Right hindlimb (tissue), 1 donor: ENCODE measurements at places on chromosomes 2 and 18.

DNA sequence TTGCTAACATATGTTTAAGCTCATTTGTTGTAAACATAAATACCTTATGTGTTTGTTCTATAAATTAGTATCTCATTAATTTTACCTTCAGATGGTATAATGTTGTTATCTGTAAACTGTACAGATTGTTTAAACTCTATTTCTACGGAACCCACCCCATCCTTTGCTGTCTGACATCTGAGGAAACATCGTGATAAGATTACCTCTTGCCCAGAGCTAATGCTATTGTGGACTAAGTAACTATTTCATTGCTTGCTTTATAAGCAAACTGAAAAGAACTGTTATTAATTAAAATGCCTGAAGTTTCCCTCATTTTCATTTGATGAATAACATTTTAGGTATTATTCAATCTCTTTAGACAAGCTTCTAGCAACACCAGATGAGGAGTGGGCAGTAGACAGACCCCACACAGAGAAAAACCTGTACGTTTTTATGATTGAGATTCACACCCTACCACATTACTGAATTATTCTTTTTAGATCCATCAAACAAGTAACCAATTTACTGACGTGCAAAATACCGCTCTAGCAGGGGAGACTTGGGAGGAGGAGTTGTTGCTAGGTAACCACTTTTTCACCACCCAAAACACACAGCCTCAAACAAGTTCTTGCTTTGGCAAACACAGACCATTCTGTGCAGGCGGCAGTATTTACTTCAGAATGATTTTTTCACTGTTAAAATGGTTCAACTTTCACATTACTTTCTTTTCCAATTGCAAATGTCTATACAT lies 1.9 kb upstream of the SYT4 start:
- no peak for DNase-seq

DNA sequence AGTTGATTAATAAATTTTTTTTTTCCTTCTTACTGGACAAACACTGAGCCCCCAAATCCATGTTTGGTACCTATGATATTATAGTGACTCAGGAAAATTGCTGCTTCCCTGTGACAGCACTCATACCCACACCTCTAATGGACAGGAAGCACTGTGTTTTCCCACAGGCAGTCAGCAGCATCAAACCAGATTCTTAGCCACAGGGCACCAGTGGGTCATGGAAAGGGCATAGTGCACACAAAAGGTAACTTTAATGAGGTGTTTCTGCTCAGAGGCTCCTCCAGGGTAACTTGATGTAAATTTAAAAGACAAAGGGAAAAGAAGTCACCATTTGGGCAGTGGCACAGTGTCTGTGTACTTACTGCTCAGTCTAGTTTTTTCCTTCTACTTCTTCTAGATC lies 34.1 kb downstream of the SERPINB11 start:
- no peak for DNase-seq

- no peak for DNase-seq
These were observed 464.1 kb downstream of the PLCL1 start for GRCh38 chr2:198268519-198268918.

GRCh38 chr2:6674381-6674780 lies 191.3 kb downstream of the CMPK2 start:
- no peak for DNase-seq

- no peak for DNase-seq
These were observed 464.5 kb upstream of the CHST9 start for GRCh38 chr18:27649621-27650020.

DNA sequence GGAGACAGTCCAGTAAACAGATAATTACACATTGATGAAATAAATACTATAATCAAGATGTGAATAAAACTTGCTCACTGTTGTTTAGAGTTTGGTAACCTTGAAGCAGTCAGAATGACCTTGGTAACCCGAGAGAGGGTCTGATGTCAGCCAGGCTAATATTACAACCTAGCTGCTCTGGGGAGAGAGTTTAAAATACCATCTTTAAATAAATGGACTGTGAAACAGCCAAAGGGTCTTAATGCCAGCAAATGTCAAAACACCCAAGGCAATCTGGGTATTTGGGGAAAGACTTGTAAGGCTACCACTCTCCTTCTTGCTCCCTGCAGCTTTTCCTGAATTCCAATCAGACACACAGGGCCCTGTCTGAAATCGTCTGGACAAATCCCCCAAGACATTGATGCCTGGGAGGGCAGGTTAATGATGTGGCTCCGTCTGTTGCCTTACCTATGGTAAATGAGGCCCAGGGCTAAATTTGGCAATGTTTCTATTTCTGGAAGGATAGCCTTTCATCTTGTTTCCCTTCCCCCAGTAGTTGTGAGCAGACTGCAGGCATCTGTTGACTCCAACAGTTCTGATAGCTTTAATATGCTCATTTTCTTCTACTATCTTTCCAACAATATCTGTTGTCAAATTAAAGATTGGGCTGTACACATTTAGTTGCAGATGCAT lies 43.0 kb upstream of the ITGB6 start:
- no peak for DNase-seq

- DNase-seq, result peak; percentile 17
These were observed 3.4 kb downstream of the HS6ST1 start for GRCh38 chr2:128315122-128315828.

DNA sequence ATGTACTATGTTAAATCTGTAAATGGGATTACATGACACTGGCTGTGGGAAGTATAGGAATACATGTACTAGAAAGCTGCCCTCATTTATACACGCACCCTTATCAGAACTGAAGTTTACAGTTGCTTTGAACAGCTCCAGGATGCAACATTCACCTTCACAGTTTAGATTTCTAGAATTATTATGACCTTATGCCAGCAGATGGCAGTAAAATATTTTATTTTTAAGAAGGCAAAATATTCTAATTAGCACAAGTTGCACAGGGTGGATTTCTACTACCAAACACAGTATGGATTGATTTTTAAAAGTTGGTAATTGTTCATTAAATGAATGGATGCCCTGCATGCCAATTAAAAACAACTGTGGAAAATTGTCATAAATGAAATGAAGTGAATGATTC lies 670.4 kb downstream of the KCNJ3 start:
- DNase-seq, result no peak

GRCh38 chr18:13107074-13107473 lies 111.5 kb upstream of the LDLRAD4 start:
- no peak for DNase-seq

DNA sequence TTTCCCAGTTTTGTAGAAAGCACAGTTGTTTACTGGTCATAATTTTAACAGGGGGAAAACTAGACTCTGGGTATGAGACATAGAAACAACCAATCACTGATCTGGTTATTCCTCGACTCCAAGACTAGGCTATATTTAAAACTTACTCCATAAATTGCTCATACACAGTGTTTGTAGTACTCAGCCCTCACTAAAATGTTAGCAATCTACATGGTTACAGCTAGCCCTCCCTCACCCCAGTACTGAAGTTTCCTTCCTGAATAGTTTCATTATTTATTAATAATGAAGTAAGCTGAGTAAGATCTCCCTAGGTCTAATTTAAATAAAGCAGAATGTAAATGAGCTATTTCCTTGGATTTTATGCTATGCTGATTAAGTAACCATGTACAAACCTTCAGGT lies 275.1 kb downstream of the CDH20 start:
- DNase-seq, result no peak

GRCh38 chr2:217875138-217875537 lies 127.7 kb downstream of the TNS1 start:
- DNase-seq, result no peak

GRCh38 chr2:43219383-43220228 lies 6.8 kb downstream of the ZFP36L2 start:
- DNase-seq, result peak; percentile 91

DNA sequence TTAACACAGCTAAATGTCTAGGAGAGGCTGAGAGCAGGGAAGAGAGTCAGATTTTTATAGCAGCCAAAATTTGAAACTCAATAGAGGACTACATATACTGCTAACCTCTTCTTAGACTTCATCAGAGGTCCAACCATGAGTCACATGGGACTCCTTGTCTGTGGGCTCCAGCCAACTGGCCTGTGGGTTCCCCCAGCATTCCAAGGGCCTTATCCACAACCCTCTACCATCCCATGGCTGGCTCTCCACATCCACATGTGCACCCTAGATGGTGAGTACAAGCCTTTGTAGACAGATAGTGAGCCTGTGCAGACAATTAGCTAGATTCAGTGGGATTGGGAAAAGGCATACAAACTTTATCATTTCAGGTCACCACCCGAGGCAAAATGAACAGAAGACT lies 901.9 kb upstream of the ZEB2 start:
- DNase-seq, result no peak
